ENCODE measurements at places on chromosomes 1 and 21. TPM values are rescaled to one million over a fixed set of nuclear protein-coding genes. Genes with fewer than 3 reads are reported as not detected.

Gene NPHS2
- total RNA-seq, result not detected

Gene CHAF1B
- total RNA-seq, result 1.8 TPM

Gene SPRR2F
- not detected for total RNA-seq

DNA sequence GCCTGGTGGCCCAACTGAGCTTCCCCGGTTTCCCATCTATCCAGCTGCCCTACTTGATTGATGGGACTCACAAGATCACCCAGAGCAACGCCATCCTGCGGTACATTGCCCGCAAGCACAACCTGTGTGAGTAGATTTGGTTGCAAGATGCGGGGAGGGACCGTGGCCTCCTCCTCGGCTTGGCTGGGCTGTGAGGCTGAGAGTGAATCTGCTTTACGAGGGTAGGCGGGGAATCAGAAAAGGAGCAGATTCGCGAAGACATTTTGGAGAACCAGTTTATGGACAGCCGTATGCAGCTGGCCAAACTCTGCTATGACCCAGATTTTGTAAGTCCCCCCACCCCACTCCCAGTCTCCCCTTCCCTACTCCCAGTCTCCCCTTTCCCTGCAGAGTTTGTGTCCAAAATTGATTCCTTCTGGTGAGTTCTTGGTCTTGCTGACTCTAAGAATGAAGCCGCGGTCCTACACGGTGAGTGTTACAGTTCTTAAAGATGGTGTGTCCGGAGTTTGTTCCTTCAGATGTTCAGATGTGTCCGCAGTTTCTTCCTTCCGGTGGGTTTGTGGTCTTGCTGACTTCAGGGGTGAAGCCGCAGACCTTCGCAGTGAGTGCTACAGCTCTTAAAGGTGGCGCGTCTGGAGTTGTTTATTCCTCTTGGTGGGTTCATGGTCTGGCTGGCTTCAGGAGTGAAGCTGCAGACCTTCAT lies 1.5 kb downstream of the GSTM2 start:
- H3K27me3 ChIP-seq, result no peaks in the 10 kb centered on the region
- H3K4me3 ChIP-seq, result no peak overlapping the region
- peaks cover 1% of the 10 kb centered on the region for H3K36me3 ChIP-seq
- H3K27ac ChIP-seq, result no peak overlapping the region
- peak; percentile 65 for DNase-seq

- no peak for DNase-seq
- no peak overlapping the region for H3K27ac ChIP-seq
- no peaks in the 10 kb centered on the region for H3K4me1 ChIP-seq
- H3K4me3 ChIP-seq, result no peak overlapping the region
- no peaks in the 10 kb centered on the region for H3K27me3 ChIP-seq
- no peaks in the 10 kb centered on the region for H3K36me3 ChIP-seq
These were observed 99.0 kb upstream of the RAB4A start for GRCh38 chr1:229171934-229172333.

- H3K27me3 ChIP-seq, result no peaks in the 10 kb centered on the region
- no peaks in the 10 kb centered on the region for H3K4me1 ChIP-seq
- H3K36me3 ChIP-seq, result no peaks in the 10 kb centered on the region
- no peak overlapping the region for H3K27ac ChIP-seq
These were observed 370.2 kb downstream of the ST6GALNAC3 start for GRCh38 chr1:76444773-76445172.

Gene FMN2
- 0.94 TPM for total RNA-seq

Gene COL8A2
- total RNA-seq, result 48.5 TPM

Data from aorta (tissue), 5 donors.